Activated effector memory CD4-positive, alpha-beta T cell treated with anti-CD3 and anti-CD28 coated beads, Interleukin-2, amount 50 U/mL, for 16 hours (primary cell): ENCODE measurements at places on chromosomes 11 and 22.
A peak's percentile ranks its signal among the peaks of the same experiment; 100 is the strongest.

DNA sequence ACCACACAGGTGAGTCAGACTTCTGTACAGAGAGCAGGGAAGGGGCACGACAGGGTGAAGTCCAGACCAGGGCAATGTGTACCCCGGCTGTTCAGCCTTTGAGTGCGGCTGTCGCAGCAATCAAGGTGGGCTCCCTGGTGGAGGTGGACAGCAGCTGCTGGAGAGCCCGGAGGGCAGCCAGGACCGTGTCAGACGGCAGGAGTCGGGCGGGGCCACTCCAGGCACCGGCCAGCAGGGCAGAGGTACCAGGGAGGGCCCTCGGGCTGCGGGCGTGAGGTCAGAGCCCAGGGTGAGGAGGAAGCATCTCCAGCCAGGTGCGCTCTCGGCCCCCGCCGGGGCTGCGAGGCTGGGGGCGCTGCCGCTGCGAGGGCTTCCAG lies 802 bp upstream of the PIM3 start:
- DNase-seq, result peak; percentile 77

DNA sequence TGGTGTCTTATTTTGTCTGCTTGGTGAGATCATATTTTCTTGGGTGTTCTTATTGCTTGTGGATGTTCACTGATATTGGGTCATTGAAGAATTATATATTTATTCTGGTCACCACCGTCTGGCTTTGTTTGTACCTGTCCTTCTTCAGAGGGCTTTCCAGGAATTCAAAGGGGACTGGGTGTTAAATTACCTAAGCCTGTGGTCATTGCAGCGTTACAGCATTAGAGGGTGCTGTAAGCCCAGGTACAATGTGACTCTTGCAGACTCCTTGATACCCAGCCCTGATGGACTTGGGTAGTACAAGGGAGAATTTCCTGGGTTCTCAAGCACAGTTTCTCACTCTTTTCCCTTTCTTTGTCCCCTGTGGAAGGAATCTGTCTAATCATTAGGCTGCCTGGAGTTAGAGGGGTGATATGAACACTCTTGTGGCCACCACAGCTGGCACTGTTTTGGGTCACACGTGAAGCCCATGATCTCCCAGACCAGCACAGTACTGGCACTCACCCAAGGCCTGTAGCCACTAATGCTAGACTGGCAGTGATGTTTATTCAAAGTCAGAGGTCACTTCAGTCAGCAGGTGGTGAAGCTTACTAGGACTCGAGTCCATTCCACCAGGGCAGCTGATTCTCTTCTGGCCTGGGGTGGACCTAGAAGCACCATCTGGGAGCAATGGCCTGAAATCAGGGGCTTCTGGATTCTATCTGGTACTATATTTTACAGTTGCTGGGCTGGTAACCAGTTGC lies 56.1 kb upstream of the NARS2 start:
- DNase-seq, result no peak

- DNase-seq, result no peak
Observed at GRCh38 chr11:109112261-109112660, 309.7 kb upstream of the C11orf87 start.

GRCh38 chr11:35144136-35144741 lies 5.3 kb downstream of the CD44 start:
- peak; percentile 83 for DNase-seq

- DNase-seq, result no peak
Observed at GRCh38 chr11:106400949-106401570, 323.6 kb downstream of the AASDHPPT start.

- DNase-seq, result no peak
Observed at GRCh38 chr11:77776455-77776854, 44.1 kb downstream of the RSF1 start.

DNA sequence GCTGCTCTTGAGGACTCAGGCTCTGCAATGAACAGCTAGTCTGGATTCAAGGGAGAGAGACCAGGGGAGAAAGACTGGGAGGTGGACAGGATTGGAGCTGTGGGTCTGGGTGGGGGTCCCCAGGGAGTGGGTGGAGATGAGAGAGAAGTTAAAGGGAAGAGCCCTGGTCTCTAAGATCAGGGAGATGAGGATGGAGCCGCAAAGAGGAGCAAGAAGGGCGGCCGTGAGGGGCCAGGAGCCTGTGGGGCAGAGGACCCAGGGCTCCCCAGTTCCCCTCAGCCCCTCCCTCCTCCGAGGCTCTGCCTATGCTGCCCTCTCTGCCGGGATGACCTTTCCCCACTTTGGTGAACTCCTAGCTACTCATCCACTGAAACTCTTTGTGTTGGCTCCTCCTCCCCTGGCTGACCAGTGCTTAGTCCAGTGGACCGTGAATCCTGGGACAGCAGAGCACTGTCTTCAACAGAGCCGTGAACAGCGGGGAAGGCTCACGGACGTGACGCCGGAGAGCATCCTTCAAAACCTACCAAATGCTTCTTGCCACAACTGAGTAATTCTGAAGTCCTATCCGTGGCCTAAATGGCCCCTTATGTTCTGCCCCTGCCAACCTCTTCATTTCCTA lies 16.4 kb upstream of the RFPL3 start:
- DNase-seq, result no peak

- no peak for DNase-seq
Observed at GRCh38 chr22:21837248-21837979, 30.0 kb downstream of the MAPK1 start.

GRCh38 chr22:46145361-46145851 lies 4.9 kb upstream of the PPARA start:
- no peak for DNase-seq

DNA sequence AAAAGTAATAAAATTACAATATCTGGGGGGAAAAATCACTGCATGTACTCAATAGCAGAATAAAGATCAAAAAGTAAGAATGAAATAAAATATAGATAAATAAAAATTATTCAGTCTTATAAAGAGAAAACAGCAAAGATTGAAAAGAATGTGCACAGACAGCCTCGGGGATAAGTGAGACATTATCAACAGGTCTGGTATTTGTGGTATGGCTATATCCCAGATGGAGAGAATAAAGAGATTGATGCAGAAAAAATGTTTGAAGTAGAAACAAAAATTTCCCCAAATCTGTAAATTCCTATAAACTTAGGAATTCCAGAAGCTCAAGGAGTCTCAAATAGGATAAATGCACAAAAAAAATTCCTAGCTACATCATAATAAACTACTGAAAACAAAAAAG lies 74.5 kb upstream of the LUZP2 start:
- no peak for DNase-seq

DNA sequence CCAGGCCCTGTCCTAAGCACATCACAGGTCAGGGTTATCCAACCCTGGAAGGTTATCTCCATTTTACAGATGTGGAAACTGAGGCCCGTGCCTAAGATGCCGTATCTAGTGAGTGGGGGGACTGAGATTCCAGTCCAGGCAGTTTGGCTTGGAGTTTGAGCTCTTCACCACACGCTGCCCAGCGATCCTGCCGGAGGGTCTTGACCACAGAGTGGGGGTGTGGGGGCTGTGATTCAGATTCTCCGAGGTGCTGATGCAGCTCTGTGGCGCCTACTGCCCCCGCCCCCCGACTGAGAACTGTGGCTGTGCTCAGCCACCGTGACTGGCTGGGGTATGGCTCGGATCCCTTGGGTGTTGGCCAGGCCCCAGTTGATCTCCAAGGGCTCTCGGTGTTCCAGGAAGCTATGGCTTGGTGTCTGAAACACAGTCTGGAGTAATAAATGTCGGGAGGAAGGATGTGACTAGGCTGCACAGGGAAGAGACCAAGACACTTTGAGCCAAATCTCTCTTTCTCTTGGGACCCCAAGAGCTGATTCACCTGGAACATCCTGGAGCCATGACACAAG lies 60.6 kb upstream of the RASD2 start:
- DNase-seq, result no peak

DNA sequence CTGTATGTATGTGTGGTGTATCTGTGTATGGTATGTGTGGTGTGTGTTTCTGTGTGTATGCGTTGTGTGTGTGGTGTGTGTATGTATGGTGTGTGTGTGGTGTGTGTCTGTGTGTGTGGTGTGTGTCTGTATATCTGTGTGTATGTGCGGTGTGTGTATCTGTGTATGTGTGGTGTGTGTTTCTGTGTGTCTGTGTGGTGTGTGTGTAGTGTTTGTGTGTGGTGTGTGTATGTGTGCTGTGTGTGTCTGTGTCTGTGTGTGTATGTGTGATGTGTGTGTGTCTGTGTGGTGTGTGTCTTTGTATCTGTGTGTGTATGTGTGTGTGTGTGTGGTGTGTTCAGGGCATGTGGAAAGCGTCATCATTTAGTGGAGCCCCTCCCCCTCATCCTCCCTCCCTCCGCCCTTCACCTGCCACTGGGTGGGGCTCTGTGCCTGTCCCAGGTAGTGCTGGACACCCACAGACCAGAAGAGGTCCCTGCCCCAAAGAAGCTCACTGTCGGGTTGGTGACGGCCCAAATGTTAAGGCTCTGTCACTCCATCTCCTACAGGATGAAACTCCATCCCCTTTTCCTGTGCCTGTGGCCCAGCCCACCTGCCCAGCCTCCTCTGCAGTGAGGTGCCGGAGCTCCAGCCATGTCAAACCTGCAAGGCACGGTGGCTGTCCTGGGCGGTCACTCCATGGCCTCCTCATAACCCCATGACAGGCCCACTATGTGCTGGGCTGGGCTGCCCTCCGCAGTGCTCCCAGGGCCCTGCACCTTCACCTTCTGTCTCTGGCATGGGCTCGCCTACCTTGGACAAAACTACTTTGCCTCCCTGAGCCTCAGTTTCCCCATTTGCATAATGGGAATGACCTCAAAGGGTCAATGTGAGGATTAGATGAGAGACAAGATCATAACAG lies 23.4 kb upstream of the SHISAL1 start:
- no peak for DNase-seq

GRCh38 chr11:45655831-45656230 lies 9.6 kb downstream of the CHST1 start:
- DNase-seq, result peak; percentile 28

GRCh38 chr11:124482362-124483147 lies 37.1 kb upstream of the OR8B8 start:
- DNase-seq, result no peak

GRCh38 chr11:17653611-17654010 lies 65.8 kb upstream of the MYOD1 start:
- DNase-seq, result no peak

DNA sequence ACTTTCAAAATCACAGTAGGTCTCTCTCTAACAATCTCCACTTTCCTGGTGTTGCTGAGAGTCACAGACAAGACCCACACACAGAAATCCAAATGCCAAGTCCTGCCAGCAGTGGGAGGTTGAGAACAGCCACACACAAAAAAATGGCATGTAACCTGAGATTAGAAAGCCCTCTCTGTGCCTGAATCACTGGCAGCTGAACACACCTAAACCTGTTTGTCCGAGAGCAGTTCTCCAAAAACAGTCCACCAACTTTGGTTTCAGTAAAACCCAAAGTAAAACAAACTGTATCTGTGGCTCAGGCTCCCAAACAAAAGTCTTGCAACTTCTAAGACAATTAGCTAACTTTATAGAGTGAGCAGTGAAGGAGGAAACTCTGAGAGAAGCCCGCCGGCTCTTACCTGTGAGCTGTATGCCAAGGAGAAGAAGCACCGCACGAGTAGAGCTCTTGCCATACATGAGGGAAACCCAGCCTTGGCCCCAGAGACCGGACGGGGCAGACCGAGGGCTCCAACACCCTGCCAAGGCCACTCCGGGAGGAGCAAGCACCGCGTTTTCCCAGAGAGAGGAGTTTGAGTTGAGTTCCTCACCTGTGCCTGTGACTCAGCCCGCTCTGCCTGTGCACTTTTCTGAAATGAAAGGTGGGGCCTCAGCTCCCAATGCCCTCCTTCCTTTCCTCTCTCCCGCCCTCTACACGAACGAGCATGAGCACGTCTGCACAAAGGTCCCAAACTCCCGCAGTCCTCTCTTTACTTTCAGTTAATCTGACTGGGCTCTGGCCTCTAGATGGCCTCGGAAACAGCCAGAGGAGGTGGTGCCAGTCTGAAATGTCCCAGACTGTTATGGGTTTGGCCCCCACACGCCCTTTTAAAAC lies at the start of gene MPZL2:
MPZL2 (minus strand) TSS at position 603 of the 874 bp plus-strand sequence; CDS start at position 459, 144 bp downstream.
- DNase-seq, result no peak

DNA sequence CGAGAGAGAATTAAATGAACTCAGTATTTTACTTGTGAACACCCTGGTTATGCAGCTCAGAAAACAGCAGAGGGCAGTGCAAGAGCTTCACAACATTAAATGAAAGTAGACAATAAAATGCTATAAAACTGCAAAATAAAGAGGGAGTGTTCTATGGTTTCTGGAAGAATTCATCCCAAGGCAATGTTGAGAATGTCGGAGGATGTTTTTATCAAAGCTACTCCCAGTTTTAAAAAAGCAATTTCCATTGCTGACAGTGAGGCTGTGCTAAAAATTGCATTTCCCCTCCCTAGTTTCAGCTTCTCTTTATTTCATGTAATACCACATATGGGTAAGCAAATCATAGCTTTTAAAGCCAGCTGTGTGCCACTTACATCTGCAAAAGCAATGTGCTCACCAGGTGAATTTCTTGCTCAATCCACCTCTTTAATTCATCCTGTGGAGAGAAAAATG lies 296.8 kb downstream of the RAB38 start:
- DNase-seq, result no peak

DNA sequence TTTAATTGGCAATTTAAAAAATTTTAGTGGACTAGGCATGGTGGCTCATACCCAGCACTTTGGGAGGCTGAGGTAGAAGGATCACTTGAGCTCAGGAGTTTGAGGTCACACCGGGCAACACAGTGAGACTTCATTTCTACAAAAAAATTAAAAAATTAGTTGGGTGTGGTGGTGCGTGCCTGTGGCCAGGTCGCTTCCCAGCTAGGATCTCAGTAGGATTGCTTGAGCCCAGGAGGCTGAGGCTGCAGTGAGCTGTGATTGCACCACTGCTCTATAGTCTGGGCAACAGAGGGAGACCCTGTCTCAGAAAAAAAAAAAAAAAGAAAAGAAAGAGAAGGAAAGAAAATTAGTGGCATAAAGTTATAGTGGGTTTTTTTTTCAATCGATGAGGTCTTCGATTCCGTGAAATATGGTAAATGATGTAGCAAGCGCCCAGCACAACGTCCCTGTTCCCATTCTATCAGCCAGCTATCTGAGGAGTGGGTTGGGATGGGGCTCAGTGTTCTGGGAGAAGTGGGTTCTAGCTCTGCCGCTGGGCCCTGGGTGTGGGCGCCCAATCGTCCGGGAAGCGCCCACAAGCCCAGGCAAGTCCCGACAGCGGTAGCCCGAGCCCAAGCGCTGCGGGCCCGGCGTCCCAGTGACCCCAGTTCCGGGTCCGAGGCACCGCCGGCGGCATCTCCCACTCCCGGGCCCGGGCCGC lies 1.4 kb downstream of the FOSL1 start:
- DNase-seq, result no peak
